ENCODE measurements at places on chromosomes 7 and 10.

DNA sequence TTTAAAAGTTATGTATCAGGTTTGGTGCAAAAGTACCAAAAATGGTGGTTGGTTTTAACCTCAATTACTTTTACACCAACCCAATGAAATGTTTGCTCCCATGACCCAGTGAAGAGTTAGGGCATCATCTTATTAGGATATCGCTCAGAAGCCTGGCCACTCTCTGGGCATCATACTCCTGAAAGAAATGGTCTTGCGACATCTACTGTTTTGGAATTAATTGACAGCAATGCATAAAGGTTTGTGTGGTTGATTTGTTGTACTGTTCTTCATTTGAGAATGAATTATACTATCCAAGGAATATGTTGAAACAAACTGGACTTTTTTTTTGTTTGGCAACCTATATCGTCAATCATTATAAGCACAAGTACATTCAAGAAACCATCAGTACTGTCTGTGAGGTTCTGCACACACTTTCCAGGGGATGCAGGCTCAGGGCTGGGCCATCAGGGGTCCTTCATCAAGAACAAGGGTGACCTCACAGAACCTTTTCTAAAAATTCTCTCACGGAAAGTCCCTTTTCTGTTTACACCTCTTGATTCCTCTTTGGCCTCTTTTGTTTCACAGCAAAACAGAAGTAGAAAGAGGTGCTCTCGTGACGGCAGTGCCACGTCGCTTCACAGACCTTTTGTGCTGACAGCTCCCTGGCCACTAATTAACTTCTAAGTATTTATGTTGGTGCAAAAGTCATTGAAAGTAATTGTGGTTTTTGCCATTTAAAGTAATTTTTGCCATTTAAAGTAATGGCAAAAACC is 117.2 kb upstream of the KLF6 start:
- DNase-seq: no peak

DNA sequence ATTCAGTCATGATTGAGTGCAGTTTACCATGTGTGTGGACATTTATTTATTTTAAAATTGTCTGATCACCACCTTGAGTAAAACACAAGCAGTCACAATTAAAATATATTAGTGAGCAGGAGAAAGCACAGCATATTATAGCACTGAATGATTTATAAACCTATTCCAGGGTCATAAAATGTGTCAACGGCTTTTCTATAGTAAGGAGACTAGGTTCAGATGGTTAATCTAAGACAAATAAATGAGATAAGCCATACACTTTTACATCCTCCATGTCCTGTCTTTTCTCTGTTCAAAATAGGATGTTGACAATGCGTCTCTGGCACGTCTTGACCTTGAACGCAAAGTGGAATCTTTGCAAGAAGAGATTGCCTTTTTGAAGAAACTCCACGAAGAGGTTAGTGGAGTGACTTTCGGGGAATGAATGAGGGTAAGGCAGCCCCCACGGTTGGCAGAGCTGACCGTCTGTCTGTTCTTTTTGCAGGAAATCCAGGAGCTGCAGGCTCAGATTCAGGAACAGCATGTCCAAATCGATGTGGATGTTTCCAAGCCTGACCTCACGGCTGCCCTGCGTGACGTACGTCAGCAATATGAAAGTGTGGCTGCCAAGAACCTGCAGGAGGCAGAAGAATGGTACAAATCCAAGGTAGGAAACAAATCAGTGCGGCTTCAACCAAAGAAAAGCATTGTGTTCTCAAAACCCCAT is 5.4 kb downstream of the VIM start:
- DNase-seq: no peak

DNA sequence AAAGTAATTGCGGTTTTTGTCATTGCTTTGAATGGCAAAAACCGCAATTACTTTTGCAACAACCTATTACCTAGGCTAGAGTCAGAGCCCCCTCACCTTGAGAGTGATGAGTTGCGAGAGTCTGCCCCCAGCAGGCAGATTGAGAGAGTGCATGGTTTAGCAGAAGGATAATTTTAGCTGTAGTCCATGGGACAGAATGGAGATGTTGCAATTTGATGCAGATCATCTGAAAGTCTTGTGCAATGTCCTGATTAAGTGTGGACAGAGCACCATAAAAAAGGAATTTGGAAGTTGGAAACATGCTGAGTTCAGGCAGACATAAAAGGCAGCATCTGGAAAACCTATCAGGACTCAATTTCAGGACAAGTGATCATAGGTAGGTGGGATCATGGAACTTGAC is 48.7 kb downstream of the GPR141 start:
- DNase-seq: no peak

DNA sequence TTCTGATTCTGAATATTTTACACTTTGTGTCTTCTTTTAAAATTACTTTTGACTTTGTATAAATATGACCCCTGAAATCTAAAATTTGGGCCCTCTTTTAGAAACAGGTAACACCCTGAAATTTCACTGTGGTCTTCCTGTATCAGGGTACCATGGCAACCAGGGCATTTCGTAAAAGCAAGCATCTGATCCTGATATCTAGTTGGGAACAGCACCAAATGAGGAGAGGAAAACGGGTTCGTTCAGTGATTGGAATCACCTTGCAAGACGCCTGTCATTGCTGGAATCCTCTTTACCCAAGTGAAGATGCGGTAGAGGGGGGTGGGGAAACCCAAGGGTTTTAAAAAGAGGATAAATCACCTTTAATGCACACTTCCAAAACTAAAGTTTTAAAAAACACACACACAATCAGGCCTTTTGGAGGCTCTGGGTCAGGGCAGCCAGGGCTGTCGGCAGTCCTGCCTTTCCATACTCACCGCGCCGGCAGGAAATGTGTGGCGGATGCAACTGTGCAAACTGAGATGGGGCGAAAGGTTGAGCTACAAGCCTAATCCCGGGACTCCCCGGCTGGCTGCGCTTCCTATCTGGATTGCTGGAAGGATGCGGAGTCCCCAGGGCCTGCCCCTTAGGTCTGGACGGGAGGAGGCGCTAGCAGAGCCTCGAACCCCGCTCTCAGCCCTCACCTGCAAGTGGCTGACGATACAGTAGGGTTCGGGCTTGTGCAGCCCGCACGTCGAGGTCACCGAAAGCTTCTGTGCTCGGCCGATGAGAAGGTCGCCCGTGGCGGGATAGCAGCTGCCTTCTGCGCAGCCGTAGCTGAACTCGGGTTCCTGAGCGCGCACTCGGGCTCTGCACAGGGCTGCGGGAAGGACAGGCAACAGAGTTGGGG is 1.8 kb downstream of the LAMB1 start:
- no peak for DNase-seq

DNA sequence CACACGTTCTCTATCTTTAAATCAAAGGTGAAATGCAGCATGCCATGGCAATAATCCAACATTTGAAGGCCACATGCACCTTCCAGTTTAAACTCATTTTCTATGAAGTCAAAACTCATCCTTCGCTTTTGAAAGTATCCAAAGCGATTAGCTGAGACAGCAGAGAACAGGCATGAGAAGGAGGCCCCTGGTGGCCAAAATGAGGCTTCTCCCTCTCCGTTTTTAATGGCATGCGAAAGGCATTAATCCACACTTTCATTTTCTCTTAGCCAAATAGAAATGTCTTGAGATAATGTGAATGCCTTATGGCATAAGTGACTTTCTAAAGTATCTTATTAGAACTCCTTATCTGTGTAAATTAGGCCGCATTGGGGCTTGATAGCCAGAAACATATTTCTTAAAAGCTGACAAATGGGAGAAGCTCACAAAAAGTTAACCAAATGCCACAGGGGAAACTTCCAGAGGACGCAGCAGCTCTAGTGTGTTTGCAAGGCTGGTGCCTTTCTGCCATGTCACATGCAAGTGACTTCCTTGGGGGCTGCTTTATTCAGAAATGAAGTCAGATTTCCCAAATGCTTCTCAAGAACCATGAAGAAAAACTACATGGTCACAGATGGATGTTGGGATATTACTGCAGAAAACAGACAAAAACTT is 1189.6 kb downstream of the SORCS1 start:
- no peak for DNase-seq

DNA sequence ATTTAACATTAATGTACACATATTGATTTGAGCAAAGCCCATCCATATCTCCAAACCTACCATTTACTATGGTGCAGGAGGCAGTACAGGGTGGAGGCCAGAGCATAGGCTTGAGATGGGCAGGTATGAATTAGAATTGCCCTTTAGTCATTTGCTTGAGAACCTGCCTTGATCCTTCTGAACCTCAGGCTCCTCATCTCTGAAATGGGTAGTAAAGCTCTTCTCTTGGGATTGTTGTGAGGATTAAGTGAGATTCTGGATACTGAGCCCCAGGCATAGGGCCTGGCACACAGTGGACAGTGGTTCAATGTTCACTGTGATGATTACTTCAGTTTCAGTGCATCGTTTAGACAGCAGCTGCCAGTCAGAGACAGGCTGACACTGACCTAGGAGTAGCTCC is 5.0 kb upstream of the ATXN7L1 start:
- DNase-seq: no peak

- no peak for DNase-seq
Measured at GRCh38 chr7:120337308-120337907, 64.4 kb downstream of the KCND2 start.

GRCh38 chr7:112122798-112123197 is 83.4 kb downstream of the DOCK4 start:
- no peak for DNase-seq

- no peak for DNase-seq
Measured at GRCh38 chr10:85542152-85542551, 824.4 kb downstream of the GRID1 start.

- DNase-seq: no peak
Measured at GRCh38 chr7:39069031-39069430, 91.3 kb downstream of the POU6F2 start.

DNA sequence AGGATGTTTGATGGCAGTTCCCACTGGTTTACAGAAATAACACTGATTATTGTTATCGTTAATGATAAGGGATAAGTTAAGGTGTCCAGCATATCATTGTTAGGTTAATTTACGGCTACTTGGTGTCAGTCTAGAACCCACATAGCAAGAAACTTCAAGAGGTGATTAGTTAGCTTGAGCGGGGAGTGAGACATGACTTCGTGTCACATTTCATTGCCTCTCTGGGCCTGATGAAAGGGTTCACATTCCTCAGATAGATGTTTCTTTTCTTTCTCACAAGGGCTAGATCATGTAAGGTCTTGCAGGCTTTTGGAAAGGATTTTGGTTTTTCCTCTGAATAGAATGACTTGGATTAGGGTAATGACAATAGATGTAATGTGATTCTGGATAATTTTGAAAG is 26.7 kb downstream of the WAC start:
- DNase-seq: no peak

All from NCI-H2107 (cell line).